SJCRH30 (cell line): ENCODE measurements at places on chromosomes 12 and 14. TPM values are rescaled to one million over a fixed set of nuclear protein-coding genes. Genes with fewer than 3 reads are reported as not detected.
A peak's percentile ranks its signal among the peaks of the same experiment; 100 is the strongest.

DNA sequence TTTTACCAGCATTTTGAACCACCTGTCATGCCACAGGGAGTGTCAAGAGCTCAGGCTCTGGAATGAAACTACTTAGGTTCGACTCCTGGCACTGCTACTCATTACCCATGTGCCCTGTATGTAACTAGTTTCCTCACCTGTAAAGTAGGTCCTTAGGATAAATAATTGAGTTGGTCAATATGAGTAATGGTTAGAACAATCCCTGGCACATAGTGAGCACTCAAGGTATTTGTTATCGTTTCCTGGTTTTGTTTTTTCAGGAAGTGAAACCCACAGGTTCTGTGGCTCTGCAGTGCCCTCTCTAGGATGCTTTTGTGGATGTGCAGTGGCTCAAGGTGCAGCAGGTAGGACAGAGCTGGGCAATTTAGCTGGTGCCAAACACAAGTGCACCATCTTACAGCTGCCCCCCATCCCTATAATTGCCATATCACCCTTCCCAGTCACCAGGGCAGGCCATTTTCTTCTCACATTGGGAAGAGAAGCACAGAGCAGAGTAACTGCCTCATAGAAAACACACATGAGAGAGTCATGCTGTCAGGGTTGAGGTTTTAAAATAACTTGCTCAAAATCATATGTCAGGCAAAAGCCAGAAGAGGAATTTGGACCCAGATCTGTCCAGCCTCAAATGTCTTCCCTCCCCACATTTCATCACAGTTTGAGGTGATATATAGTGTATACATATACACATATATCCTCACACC is 297.5 kb downstream of the RPAP3 start:
- DNase-seq = no peak

GRCh38 chr12:94109160-94109559 is 39.2 kb upstream of the PLXNC1 start:
- DNase-seq = no peak

Gene LRRIQ1
- total RNA-seq = 0.18 and 0.34 TPM in 2 replicates

DNA sequence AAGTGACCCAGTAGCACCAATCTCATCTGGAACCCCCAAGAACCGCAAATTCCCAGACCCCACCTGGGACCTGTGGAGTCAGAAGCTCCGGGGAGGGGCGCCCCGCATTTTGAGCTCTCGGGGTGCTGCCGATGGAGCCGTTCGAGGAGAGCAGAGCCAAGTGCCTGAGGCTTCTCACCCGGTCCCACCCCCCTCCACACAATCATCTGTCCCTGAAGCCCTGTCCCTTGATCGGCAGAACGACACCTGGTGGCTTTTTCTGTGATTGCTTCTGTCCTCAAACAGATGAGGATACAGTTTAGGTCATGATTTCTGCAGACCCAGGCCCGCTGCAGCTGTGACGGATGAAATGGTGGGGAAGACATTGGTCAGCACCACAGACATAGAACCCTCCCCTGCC is 74.7 kb downstream of the NOC4L start:
- peak; percentile 73 for DNase-seq

GRCh38 chr12:95266254-95266653 is 48.6 kb downstream of the VEZT start:
- DNase-seq = no peak

Gene RGS6
- not detected in 2 replicates for total RNA-seq

- no peak for DNase-seq
Observed at GRCh38 chr12:129467726-129468125, 436.1 kb downstream of the TMEM132D start.

DNA sequence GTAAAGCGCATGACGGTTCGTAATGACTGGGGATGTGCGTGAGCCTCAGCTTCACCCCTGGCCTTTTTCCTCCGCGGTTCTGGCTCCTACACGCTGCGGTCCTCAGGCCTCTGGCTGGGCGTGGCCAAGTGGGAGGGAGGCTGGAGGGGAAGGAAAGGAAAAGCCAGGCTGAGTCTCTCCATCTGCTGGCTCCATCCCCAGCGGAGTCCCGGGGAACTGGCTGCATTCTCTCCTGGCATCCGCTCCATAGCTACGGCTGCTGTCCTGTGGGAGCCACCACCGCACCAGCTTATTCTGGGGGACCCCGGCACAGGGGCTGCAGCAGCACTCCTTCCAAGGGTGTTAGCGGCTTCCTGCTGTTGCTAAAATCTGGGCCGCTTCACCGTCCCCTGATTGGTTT is 68.2 kb upstream of the SLC24A4 start:
- no peak for DNase-seq

DNA sequence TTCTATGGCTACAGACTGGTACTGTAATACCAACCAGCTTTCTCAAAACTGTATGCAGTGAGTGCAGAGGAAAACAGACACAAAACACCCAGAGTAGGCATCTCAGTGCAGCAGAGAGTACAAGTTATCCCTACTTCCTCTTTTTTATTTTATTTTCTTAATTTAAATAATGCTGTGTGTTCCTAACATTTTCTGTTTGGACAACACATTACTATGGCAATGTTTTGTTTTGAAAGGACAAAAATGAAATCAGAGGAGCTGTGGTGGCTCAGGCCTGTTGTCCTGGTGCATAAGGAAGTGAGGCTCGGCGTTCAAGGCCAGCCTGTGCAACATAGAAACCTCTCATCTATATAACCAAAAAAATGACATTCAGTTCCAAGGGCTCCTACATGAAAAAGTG is 33.7 kb upstream of the SELPLG start:
- no peak for DNase-seq

- DNase-seq = no peak
Observed at GRCh38 chr12:70149665-70150064, 93.6 kb upstream of the CNOT2 start.

Gene TPPP2
- total RNA-seq = not detected in 2 replicates

- DNase-seq = no peak
Observed at GRCh38 chr12:68376901-68377300, 44.7 kb upstream of the MDM1 start.

DNA sequence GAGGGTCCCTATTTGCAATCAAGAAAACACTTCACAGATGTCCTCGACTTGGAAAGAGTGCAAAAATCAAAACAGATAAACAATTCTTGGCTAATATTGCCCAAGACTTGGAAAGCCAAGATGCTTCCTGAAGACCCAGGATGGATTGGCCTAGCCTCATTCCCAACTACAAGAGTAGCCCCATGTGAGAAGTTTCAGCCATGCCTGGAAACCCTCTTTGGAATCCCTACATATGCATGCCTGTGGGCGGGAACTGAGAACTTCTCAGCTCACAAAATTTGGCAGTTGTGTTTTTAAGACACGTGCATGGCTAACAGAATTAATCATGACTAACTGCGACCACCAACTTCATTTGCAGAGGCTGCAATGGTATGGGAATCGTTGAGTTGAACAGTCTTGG is 283.2 kb upstream of the TBX3 start:
- no peak for DNase-seq
